Activated CD4-positive, alpha-beta memory T cell treated with anti-CD3 and anti-CD28 coated beads for 36 hours (primary cell): ENCODE measurements at places on chromosomes 7 and 10. TPM values are rescaled to one million over a fixed set of nuclear protein-coding genes. Genes with fewer than 3 reads are reported as not detected.

The SPDYE9 gene
- not detected for total RNA-seq

The HTR7 gene
- not detected for total RNA-seq

The GTF2IRD2 gene
- total RNA-seq = 2.8 TPM

The TMEM196 gene
- not detected for total RNA-seq

The HOGA1 gene
- not detected for total RNA-seq

The PPP1R17 gene
- total RNA-seq = not detected

The TES gene
- total RNA-seq = 81.8 TPM

The PGAM2 gene
- total RNA-seq = 0.26 TPM

The IFIT1 gene
- total RNA-seq = 5.5 TPM

The PDZD7 gene
- total RNA-seq = 0.93 TPM

The CYP26C1 gene
- not detected for total RNA-seq

The CCNY gene
- 36.2 TPM for total RNA-seq

The BPGM gene
- 24.9 TPM for total RNA-seq

The OPN1SW gene
- not detected for total RNA-seq

The ELN gene
- total RNA-seq = not detected

The CLEC5A gene
- not detected for total RNA-seq

The SAMD9L gene
- 19.8 TPM for total RNA-seq

The HACD1 gene
- total RNA-seq = 4.1 TPM

The IFIT1B gene
- total RNA-seq = not detected

The TRPV5 gene
- total RNA-seq = not detected

The SDK1 gene
- total RNA-seq = 0.24 TPM

The PALS2 gene
- total RNA-seq = 21.0 TPM

The RHOBTB1 gene
- not detected for total RNA-seq

The ATOH7 gene
- total RNA-seq = not detected

The TAC1 gene
- not detected for total RNA-seq

The ZNF804B gene
- total RNA-seq = not detected

The PIK3CG gene
- 11.3 TPM for total RNA-seq

The OPN4 gene
- total RNA-seq = not detected

The SH2D4B gene
- total RNA-seq = not detected

The TRIM74 gene
- total RNA-seq = 1.1 TPM
